ENCODE measurements at places on chromosomes 1 and 21.

DNA sequence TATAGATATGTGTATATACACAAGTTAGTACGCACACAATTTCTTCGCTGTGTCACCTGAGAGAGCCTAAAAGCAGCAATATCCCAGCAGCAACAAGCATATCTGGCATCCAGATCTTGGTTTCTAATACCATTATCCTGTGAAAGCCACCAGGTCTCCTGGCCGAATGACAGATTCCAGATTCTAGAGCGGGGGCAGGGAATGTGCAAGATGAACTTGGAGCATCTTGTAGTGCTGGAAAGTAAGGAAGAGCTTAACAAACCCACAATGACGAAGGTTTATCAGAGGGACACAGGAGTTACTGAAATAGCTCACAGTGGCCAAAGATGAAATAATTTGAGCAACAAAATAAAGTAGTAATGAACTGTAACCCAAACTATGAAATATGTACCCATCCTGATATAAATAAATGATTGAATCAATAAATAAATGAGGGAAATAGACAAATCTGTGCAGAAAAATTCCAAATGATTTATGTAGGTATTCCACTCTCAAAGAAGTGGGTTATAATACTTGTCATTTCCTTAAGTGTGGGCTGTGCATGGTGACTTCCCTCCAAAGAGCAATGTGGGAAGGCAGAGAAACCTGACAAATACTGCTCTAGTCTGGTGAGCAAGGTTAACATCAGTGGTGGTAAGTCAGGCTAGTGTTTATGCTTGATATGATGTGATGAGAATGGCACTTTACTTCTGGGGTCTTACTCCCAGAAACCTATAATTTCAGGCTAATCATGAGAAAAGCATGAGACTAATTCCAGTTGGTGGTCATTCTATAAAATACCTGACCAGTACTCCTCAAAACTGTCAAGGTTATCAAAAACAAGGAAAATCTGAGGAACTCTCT, 67.9 kb downstream of the LRRC8D start:
- no peak for DNase-seq

GRCh38 chr1:162599451-162599850, 32.8 kb upstream of the DDR2 start:
- no peak for DNase-seq

GRCh38 chr1:153546796-153547559, 1.4 kb upstream of the S100A4 start:
- DNase-seq = no peak

DNA sequence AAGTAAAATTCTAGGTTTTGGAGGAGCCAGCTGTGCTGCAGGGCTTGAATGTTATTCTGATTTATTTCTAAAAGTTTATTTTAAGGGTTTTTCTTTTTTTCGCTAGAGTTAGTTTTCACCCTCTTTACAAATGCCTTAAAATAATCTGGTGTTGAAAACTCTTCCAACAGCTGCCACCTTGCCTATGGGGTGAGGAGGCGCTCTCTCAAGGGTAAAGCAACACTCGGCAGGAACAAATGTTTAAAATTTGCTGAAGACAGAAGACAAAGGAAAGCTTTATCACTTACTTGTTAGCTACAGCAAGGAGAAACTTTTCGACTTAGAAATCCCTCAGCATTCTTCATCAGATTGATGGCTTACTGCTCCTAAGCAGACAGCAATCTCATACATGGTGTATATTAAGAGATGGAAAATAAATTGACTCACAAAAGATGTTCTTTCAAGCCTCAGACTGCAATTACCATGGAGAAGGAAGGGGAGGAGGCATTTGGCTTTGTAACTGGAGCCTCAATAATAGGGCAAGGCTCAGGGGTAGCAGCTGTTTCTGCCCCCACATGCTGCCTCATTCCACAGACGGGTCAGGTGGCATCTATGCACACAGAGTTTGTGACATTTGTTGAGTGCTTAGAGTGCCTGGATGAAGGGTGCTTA, 79.8 kb upstream of the RALGPS2 start:
- no peak for DNase-seq

DNA sequence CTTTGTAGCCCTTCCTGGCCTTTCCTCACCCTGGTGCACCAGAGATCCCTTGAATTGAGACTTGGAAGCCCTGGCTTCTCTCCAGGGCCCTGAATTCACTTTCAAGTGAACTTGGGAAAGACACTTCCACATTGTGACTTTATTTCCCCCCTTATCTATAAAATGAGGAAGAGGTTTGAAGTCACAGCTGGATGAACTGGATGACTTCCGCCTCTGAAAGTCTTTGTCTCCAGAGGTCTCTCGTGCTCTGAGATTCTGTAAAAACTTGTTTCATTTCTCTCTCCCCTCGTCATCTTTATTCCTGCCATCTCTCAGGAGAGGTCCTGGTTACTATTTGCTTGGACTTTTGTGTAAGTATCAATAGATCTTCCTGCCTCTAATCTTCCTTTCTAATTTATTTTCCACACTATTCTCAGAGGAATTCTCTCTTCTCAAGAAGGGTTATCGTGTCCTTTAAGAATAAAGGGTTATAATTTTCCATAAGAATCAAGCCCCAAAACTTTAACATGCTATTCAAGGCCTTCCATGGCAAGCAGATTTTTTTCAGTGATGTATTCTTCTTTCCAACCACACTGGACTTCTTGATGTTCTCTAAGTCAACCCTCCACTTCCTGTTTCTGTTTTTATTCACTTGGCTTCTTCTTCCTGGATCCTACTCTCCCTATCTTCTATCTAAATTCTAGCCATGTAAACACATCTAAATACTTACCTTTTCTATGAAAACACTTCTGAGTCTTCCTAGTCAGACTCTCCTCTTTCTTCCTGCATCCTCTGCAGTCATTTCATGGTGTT, 6.5 kb upstream of the RPTN start:
- no peak for DNase-seq

DNA sequence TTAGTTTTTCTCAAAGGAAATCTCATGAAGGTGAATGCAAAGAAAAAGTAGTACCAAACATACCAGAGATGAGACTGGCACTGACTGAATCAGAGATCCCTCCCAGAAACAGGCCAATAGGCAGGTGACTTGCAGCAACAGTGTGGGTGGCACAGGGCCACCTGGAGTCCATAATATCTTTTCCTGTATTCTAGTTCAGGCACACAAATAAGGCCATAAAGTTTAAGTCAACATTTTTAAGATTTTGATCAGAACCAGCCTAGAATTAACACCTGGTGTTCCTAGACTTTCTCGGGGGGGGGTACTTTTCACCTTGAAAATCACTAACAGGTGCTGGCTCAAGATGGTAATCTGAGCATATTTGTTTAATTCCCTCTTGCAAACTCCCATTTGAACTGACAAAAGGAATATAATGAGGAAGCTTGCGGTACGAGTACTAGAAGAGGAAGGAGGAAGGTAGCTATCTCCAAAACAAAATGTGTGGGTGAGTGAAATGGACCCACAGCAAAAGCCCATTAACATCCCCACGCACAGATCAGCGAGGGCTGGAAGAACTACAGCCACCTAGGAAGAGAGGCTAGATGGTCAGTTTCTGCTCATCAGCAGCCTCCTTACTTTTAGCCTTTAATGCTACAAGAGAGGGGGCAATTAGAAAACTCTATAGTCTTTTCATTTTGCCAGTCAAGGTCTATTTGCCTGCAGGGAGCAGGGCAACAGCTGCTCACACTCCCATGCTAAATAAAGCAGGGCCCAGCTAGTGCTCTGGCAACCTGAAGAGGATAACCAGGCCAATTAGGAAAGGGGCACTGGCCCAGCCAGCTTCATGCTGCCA, 18.9 kb downstream of the SDE2 start:
- no peak for DNase-seq

- DNase-seq = peak; percentile 14
Measured at GRCh38 chr1:6028042-6028850, 17.4 kb upstream of the KCNAB2 start.

Measured in lung (tissue), 17 donors.